Stimulated activated CD8-positive, alpha-beta memory T cell treated with anti-CD3 and anti-CD28 coated beads, Interleukin-7, amount 100 ng/mL, for 4 hours (primary cell): ENCODE measurements at places on chromosomes 16 and 17.

- DNase-seq: no peak
Observed at GRCh38 chr17:57253362-57254065, 2.8 kb upstream of the MSI2 start.

GRCh38 chr17:15431196-15431595 is 36.2 kb downstream of the CDRT4 start:
- no peak for DNase-seq

DNA sequence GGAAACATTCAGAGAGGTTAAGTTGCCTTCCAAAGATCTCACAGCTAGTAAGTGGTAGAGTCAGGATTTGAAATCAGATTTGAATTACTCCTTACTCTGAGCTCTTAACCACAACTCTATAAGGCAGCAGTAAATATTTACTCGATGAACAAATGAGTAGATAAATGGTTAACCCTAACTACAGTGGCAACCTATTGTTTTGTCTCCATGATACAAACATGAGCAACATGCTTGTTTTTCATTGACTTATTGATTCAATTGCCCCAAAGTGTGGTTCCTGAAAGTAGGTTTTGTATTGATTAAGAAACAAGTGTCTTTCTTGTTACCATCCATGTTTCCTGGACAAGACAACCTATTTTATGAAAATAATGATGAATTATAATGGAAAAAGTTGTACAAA is 34.8 kb upstream of the DDX52 start:
- DNase-seq: no peak

- DNase-seq: no peak
Observed at GRCh38 chr17:50765454-50766221, 1.7 kb downstream of the ANKRD40CL start.
